ENCODE measurements at places on chromosomes 1 and 21.

GRCh38 chr1:5730272-5731109 lies 261.7 kb downstream of the NPHP4 start:
- DNase-seq, result no peak

DNA sequence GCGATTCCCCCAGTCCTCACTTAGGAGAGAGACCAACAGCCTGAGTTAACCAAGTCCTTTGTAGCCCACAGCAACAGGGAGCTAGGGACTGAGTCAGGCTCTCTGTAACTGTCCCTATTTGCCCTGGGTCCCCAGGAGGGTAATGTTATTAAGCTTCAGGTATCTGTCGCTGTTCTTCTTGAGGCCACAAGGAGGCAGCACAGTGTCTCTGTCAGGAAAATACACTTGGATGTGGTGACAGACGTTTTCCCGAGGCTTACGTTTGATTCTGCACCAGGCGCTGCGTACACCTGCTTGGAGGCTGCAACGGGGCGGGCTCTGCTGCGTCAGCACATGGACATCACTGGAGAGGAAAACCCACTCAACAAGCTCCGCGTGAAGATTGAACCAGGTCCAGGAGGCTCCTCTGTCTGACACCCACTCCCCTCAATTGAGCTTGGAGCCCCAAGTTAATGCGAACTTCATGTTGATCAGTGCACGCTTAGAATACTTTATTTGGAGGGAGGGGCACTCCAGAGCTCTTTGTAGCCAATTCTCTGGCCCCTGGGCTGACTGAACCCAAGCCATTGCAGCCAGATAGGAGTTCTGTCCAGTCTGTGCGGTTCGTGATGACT lies 10.7 kb upstream of the ELF3 start:
- no peak for DNase-seq

DNA sequence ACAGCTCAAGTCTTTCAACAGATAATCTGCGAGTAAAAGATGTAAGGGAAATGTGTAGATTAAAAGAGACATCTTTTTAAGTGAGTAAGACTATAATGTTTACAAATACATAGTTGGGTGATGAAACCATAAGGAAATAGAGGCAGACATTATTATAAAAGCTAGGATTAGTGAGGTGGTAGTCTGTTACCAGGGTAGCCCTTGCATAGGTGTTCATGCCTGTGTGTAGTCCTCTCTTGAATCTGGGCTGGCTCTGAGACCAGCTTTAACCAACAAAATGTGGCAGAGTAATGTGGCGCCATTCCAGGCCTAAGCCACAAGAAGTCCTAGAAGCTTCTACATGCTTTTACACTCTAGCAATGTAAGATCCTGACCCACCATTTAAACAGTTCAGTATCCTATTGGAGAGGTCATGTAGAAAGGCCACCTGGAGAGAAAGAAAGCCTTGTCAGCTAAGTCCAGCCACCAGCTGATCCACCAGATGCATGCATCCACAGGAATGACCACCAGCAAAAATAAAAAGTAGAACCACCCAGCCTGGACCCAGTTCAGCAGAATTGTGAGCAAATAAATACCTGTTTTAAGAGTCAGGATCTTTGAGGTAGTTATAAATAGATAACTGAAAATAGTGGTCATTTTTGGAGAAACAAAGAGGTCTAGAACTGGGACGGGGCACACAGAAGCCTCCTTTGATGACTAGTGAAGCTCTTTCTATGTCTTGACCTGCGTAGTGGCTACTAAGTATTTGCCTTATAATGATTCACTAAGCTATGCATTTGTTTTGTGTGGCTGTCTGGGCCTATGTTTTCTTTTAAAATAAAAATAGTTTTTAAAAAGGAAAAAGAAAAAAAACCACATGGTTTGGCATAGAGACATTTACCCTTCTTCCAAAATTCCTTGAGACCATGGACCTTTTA lies 8.1 kb downstream of the NIBAN1 start:
- DNase-seq, result no peak

GRCh38 chr1:94276988-94277434 lies 39.6 kb upstream of the ARHGAP29 start:
- DNase-seq, result no peak

DNA sequence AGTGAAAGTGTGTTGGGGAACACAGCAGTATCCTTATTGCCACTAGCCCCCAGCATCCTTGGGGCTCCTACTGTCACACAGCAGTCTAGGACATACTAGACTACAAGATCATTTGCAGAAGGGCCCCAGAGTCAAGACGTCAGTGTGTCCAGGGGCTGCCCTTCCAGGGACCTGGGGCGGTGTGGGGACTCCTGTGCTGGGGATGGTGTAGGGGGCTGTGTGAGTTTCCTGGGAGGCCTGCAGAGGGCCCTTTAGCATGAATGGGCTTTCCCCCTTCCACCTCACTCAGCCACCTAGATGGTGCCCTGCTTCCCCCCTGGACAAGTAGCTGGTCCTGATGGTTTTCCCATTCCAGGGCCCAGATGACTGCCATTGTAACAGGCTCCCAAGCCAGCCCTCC lies 17.5 kb upstream of the KIF21B start:
- DNase-seq, result no peak

DNA sequence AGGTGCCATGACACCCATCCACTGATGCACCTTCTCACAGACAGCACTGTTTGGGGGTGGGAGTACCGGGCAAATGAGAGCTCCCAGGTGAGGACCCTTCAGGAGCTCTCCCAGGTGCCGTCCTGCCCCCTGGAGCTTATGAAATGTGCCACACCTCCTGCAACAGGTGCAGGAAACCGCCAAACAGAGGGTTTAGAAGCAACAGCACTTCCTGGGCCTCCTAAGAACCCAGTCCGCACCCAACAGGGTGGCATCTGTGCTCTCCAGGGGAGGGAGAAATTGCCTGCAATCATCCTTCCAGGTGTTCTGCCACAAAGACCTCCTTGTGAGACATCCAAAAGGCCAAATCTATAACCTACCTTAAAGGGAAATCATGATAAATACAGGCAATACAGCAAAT lies 87.7 kb upstream of the ATP1B1 start:
- DNase-seq, result no peak

DNA sequence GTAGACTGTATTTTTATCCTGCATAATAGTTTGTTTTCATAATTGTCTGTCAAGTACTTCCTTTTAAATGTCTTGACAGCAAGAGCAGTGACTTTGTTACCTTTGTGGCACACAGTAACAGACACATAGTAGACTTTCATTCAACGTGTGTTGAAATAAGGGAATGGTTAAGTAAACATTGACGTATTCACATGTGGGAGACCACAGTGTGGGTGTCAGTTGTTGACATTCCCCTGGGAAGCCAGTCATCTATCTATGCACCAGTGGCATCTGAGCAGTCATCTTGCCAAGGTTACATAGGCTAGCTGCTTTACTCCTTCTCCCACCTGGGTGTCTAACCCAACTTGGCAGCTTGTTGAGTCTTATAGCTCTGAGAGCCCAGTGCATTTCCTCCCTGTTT lies 1.4 kb upstream of the NUP133 start:
- no peak for DNase-seq

GRCh38 chr1:233615571-233615970 lies 1.7 kb downstream of the KCNK1 start:
- DNase-seq, result no peak

DNA sequence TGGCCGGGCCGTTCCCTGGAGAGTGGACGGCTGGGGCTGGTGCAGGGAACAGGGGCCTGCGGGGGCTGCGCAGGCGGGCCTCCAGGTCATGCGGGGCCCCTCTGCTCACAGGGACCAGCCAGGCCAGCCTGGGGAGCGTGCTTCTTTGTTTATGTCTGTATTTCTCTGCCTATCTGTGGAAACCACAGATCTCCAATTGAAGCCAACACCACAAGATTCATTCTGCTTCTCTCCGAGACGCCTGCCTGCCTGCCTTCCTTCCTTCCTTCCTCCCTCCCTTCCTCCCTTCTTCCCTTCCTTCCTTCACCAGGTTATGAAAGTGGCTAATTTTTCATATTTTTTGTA lies 39.9 kb upstream of the HMGN1 start:
- no peak for DNase-seq

GRCh38 chr1:210724768-210725167 lies 396.1 kb downstream of the HHAT start:
- DNase-seq, result no peak

GRCh38 chr1:51344276-51344601 lies 13.9 kb upstream of the TTC39A start:
- no peak for DNase-seq

DNA sequence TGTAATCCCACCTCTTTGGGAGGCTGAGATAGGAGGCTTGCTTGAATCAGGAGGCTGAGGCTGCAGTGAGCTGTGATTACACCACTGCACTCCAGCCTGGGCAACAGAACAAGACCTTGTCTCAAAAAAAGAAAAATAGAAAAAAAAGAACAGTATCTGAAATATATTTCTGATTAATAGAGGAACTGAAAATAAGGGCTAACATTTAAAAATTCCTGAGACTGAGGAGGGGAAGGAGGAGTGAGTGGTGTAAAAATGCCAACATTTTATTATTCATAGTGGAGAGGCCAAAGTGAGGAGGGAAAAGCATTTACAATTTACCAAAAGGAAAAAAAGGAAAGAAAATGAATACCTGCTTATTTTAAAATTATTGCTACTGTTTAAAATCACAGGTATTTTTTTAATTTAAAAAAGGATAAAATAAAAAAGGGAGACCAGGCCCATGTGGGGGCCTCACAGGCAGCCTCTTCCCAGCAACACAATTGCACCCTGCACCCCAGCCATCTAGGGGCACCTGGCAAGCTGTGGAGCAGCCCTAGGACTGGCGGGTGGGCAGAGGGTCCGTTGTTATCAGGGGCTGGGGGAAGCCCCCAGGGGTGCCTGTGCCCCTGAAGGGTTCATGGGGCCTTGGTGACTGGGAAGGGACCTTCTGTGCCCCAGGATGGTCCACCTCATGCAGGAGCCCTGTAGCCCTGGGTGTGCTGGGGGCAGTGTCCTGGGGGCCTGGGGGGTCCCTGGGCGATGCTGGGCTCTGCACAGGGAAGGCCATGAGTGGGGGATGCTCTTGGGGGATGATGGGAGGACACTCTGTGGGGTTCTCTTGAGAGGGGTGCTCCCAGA lies 34.8 kb upstream of the ADARB1 start:
- DNase-seq, result no peak

DNA sequence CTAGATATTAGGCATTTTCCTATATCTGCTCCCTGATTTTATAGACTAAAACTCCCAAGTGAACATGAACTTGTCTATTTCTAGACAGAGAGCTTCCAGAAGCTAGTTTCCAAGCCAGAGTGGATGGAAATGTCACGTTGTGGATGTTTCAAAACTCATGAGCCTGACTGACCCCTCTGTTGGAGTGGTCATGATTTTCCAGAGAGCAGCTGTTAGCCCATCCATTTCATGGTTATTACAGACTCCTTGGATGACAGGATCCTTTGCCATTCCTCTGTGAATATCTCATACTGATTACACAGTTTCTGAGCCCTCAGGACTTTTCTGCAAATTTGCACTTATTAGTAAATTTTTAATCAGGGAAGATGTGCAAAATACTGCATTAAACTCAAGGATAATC lies 76.8 kb upstream of the ATF3 start:
- no peak for DNase-seq

DNA sequence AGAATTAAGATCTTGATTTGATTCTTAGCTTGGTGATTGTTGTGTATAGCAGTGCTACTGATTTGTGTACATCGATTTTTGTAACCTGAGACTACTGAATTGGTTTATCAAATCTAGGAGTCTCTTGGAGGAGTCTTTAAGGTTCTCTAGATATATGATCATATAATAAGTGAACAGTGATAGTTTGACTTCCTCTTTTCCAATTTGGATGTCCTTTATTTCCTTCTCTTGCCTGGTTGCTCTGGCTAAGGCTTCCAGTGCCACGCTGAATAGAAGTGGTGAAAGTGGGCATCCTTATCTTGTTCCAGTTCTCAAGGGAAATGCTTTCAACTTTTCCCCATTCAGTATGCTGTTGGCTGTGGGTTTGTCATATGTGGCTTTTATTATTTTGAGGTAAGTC lies 61.5 kb upstream of the LYST start:
- DNase-seq, result no peak

DNA sequence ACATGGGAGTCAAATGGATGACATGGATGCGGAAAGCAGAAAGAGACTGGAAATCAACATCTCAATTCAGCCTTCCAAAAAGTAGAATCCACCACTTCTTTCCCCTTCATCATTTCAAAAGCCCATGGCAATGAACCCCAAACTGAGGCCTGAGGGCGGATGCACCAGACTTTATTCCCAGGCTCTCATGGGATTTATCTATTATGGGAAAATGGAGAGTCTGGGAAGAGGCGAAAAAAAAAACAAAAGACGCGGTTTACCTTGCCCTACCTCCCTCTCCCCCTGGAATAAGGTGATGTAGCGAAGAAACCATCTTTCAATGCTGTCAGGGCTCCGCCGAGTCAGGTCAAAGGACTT lies 624 bp downstream of the KIFAP3 start:
- no peak for DNase-seq

DNA sequence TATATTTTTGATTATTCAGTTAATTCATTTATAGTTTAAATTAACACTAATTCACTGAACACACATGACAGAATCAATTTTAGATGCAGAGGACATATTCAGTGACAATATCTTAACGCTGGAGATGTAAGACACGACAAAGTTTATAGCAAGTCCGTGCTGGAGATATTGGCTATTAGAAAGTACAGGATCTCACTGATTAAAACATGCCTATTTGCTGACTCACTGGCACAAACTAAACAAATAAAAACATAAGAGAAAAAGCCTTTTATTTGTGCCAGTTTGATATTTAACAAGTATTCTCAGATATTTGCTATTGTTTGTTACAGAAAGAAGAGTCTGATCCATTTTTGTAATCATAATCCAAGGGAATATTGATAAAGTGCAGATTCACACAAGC lies 1122.9 kb upstream of the B3GALT2 start:
- no peak for DNase-seq

DNA sequence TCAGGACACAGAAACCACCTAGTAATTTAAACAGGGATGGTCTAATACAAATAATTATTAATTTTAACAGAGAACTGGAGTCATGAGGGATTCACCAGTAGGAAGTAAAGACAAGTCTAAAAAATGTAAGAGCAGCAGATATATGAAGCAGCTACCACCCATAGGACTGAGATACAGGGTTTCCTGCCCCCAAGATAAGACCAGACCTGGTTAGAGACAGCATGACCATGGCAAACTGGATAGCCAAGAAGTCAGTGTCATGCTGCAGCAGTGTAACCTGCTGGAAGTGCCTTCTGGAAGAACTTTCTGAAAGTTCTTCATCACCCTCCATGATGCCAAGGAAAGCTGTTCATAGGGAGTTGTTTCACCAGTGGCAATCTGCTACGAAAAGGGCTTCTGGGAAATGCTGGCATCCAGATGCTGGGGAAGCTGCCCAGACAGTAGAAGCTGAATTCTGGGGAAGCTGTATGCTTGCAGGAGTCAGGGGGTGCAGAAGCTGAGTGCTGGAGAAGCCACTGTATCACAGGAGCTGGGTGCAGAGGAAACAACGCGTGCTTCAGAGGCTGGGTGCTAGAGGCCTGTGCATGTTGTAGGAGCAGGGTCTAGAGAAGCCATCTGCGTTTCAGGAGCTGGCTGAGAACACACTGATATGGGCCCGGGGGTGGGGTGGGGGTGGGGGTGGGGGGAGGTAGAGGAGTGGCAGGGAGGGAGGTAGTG lies 356.4 kb downstream of the DISC1 start:
- DNase-seq, result no peak

GRCh38 chr1:226216056-226216455 lies 7.4 kb upstream of the MIXL1 start:
- no peak for DNase-seq

Data from stimulated activated CD4-positive, alpha-beta T cell treated with anti-CD3 and anti-CD28 coated beads, TNF-alpha, amount 100 ng/mL, for 4 hours (primary cell).